ENCODE measurements at places on chromosomes 6 and 20. TPM values are rescaled to one million over a fixed set of nuclear protein-coding genes. Genes with fewer than 3 reads are reported as not detected.

Gene BPI
- total RNA-seq = 10.3 TPM

Gene LBP
- 761 TPM for total RNA-seq

Gene WTAP
- 43.8 TPM for total RNA-seq

Gene GPR63
- 0.08 TPM for total RNA-seq

Gene STK38
- 13.3 TPM for total RNA-seq

Gene TPD52L1
- total RNA-seq = 49.7 TPM

Gene CLDN20
- not detected for total RNA-seq

Gene TCP11
- total RNA-seq = 0.19 TPM

Gene COL21A1
- 0.50 TPM for total RNA-seq

Gene TUBB2B
- total RNA-seq = 4.6 TPM
